ENCODE measurements at places on chromosomes 1 and 21. TPM values are rescaled to one million over a fixed set of nuclear protein-coding genes. Genes with fewer than 3 reads are reported as not detected.

Gene HAO2
- not detected for total RNA-seq

Gene CFAP45
- total RNA-seq = 2.2 TPM

Gene PGLYRP4
- total RNA-seq = not detected

Gene LCA5L
- 1.5 TPM for total RNA-seq

Gene ZSWIM5
- total RNA-seq = 2.4 TPM

Gene TEX38
- not detected for total RNA-seq

Gene ATP1A4
- not detected for total RNA-seq

Gene MFSD2A
- total RNA-seq = 0.69 TPM

Gene ZNF281
- total RNA-seq = 12.0 TPM

Gene HIVEP3
- 4.1 TPM for total RNA-seq

Gene CD2
- 1.1 TPM for total RNA-seq

Gene NUP210L
- 0.14 TPM for total RNA-seq

Gene CCDC17
- total RNA-seq = 1.5 TPM

Gene LHX8
- not detected for total RNA-seq

Gene KLF17
- total RNA-seq = 0.32 TPM

Gene RAB3B
- total RNA-seq = not detected

Gene ZNF687
- total RNA-seq = 16.7 TPM

Gene SPRR2E
- not detected for total RNA-seq

Gene MYCBP
- total RNA-seq = 10.2 TPM

Gene BRDT
- not detected for total RNA-seq

Gene SLC44A5
- total RNA-seq = not detected

Gene CYP4A22
- 0.10 TPM for total RNA-seq

Gene HSPA6
- 6.4 TPM for total RNA-seq

Gene TMEM79
- 1.6 TPM for total RNA-seq

Gene NKAIN1
- 0.28 TPM for total RNA-seq

Gene SVBP
- 16.0 TPM for total RNA-seq

Gene TMEM35B
- 22.4 TPM for total RNA-seq

Gene ANKRD65
- total RNA-seq = 7.4 TPM

Gene CYP4X1
- 5.9 TPM for total RNA-seq

Gene KRTAP21-2
- not detected for total RNA-seq

Gene IL10
- total RNA-seq = 6.1 TPM

Gene SHISA4
- total RNA-seq = 33.7 TPM

Gene SCMH1
- total RNA-seq = 41.3 TPM

Gene MARK1
- 11.1 TPM for total RNA-seq

Gene TFF2
- not detected for total RNA-seq

Gene DENND2C
- total RNA-seq = 4.8 TPM

Gene C1orf53
- total RNA-seq = 4.2 TPM

Gene SHISAL2A
- not detected for total RNA-seq

Gene CLIC6
- total RNA-seq = 3.0 TPM

Gene KIF17
- total RNA-seq = 3.2 TPM

Gene IVNS1ABP
- total RNA-seq = 54.1 TPM

All from posterior vena cava (tissue), 2 donors.